ENCODE measurements at places on chromosomes 13 and 19. TPM values are rescaled to one million over a fixed set of nuclear protein-coding genes. Genes with fewer than 3 reads are reported as not detected.

DNA sequence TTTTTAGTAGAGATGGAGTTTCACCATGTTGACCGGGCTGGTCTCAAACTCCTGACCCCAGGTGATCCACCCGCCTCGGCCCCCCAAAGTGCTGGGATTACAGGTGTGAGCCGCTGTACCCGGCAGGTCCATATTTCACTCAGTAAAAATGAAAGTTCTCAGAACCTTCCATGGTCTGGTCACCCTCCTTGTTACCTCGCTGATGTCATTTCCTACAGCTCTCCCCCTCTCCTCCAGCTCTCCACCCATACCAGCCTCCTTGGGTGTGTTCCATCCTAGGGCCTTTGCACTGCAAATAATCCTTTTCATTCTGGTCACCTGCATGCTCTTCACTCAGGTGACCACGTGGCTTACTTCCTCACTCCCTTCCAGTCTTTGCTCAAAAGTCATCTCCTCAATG, 78.2 kb upstream of the TNFSF11 start:
- DNase-seq = no peak

GRCh38 chr19:46610413-46610775, 9.3 kb downstream of the CALM3 start:
- no peak for DNase-seq

DNA sequence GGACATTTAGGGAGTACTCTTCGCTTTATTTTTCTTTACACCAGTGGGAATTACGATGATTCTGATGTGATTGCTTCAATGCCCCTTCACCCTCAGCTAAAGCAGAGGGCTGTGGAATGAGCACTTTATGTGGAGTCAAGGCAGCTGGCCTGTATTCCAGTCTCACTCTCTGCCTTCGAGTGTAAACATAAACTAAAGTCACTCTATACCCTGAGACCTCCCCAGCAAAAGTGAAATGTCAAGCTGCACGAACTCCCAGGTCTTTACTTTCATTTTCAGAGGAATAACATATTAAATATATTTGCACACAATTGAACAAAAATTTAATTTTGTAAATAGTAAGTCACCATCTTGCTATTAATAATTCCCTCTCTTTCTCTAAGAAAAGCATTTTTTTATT, 557.1 kb downstream of the DACH1 start:
- DNase-seq = no peak

DNA sequence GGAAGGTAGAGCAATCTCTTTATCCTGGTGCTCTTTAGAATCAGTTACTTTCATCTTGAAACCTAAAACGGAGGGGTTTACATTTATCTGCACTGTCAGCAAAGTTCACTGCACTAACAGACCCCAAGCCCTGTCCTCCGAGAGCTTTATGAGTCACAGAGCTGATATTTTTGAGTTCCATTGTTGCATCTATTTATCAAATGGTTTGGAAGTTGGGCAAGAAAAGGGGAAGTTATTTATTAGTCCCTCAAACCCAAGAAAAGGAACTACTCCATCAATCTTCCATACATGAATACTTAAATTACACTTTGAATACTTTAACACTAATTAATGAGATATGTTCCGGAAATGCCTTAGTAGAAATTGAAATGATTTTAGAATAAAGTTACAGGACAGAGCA, 55.5 kb downstream of the EDNRB start:
- no peak for DNase-seq

- DNase-seq = no peak
Observed at GRCh38 chr13:91774397-91774796, 376.0 kb downstream of the GPC5 start.

DNA sequence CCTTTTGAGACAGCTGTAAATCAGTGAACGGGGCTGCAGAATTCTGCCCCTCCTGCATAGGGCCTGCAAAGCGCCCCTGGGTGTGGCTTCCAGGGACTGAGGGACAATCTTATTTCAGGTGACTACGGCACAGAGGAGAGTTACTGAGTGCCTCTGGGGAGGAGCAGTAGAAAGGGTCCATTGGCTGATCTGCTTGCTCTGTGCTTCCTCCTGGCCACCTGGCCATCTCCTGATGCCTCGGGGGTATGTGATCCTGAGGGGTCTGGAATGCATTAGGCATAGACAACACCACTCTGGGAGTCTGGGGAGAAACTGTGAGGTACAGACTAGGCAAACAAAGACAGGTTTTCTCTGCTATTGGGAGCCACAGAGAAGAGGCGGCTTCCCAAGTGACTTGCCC, 2.8 kb downstream of the KCTD15 start:
- no peak for DNase-seq

The KLK1 gene
- total RNA-seq = 0.71 TPM

The IL17D gene
- total RNA-seq = 1.3 TPM

The PTH2 gene
- total RNA-seq = not detected

The RNF113B gene
- total RNA-seq = not detected

The GTPBP3 gene
- 106 TPM for total RNA-seq

Data from activated T-cell treated with anti-CD3 and anti-CD28 coated beads, Interleukin-2, amount 50 U/mL, for 4 hours (primary cell).